ENCODE measurements at places on chromosomes 1 and 21. TPM values are rescaled to one million over a fixed set of nuclear protein-coding genes. Genes with fewer than 3 reads are reported as not detected.

DNA sequence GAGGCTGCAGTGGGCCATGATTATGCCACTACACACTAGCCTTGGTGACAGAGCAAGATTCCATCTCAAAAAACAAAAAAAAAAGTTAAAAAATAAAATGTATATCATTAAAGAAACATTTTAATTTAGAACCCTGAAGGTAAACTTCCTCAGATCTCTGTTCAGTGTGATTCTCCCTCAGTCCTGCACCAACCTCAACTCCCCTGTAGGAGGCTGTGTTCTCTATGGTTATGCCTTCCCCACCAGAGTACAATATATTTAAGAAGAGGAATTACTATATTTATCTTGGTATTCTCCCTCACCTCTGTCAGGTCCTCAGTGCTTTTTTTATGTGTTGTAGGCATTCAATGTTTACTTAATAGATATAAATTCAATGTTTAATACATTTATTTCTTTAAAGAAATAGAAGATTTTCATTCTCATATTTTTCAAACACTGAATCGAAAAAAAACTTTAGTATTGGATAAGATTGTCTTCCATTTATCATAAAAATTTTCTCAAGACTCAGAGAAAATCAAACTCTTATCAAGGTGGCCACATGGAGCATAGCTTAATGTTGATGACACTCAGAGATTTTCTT lies 4.8 kb upstream of the LRRC8B start:
- DNase-seq, result no peak

DNA sequence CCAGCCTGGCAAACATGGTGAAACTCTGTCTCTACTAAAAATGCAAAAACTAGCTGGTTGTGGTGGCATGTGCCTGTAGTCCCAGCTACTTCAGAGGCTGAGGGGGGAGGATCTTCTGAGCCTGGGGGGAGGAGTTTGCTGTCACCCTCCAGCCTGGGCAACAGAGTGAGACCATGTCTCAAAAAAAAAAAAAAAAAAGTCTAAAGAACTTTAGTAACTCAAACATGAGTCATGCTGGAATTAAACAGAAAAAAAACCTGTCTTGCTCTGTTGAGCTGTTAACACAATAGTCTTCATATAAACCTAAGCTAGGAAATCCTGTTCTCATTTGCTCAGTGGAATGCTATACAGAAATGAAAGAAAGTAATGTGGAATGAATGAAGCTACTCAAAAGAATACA lies 16.7 kb upstream of the DISP1 start:
- no peak for DNase-seq

DNA sequence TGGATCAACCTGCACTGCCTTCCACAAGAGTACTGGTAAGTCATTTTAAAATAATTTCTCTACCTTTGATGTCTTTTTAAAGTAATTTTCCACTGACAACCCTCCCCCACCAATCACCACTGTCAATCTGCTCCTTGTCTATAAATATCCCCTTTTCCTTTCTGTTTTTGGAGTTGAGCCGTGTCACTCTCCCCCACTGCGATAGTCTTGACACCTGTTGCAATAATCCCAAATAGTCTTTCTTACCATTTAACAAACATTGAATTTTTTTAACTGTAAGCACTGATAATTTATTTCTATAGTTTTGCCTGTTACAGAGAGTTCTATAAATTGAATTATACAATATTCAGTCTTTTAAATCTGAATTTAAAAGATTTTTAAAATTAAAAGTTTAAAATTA lies 420.9 kb downstream of the COL11A1 start:
- DNase-seq, result no peak

DNA sequence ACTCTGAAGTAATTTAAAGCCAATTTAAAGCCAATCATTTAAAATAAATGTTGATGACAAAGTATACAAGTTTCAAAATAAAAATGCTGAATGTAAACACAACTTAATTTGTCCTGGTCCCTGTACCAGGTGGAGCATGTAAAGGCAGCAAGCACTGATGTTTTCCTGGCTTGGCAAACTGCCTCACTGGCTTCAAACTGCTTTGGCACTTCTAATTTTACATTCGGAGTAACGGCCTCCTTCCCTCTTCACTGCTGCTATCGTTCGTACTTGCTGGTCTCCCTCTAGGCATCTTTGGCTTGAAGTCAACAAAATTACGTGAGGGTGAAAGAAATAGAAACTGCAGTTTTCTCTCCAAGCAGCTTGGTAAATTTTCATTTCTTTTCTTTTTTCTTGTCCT lies 287.9 kb downstream of the LTN1 start:
- DNase-seq, result no peak

The AMY1B gene
- not detected for total RNA-seq

DNA sequence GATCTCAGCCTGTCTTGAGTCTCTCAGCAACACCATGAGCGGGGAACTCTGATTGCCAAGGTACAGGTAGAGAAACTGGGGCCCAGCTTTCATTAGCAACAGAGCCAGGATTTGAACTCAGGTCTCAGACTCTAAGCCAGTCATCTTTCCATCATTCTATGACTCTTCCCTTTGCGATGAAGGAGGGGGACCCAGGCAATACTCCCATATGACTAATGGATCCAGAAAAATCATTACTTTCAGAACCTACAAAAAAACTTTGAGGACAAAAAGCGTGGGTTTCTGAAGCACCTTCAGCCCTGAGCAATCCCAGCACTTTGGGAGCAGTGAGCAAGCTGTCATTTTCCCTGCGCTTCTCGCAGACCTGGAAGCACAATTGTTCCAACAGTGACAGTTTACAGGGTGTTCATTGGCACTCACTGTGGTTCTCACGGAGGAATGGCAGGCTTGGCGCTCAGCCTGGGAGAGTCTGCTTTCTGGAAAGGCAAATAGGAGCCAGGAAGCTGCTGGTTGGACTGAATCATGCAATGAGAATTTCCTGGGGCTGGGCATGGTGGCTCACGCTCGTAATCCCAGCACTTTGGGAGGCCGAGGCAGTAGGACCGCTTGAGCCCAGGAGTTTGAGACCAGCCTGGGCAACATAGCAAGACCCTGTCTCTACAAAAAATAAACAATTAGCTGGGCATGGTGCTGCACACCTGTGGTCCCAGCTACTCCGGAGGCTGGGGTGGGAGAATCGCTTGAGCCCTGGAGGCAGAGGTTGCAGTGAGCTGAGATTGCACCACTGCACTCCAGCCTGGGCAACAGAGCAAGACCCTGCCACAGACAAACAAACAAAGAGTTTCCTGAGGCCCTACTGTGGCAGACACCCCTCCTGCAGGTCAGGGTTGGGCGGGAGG lies 40.1 kb downstream of the SLC2A7 start:
- peak; percentile 72 for DNase-seq

GRCh38 chr21:34649400-34649799 lies 19.4 kb upstream of the CLIC6 start:
- no peak for DNase-seq

DNA sequence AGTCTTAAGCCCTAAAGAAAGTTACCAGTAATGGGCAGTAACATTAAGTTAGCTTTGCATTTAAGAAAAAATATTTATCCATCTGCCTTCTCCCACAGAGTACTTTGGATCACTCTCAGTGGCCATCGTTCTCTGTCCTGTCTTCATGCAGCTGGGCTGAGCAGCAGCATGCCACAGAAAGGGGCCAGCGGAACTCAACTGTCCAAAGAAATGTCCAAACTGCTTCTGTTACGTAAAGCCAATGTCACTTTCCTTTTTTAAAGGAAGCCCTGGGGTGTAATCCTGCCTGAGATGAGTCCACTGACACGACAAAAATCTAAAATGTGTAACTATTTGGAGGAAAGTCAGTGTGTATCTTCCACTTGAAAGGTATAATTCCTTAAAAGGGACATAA lies 291.6 kb downstream of the SMYD3 start:
- no peak for DNase-seq

- no peak for DNase-seq
These were observed 393 bp downstream of the LYSMD1 start for GRCh38 chr1:151165281-151165737.

The TRIM46 gene
- total RNA-seq, result 9.7 TPM

GRCh38 chr1:23362218-23362713 lies 7.4 kb downstream of the ZNF436 start:
- DNase-seq, result no peak

The AQP10 gene
- total RNA-seq, result not detected

The STYXL2 gene
- 10.5 TPM for total RNA-seq

GRCh38 chr1:174352883-174353608 lies 94.7 kb upstream of the GPR52 start:
- DNase-seq, result no peak

DNA sequence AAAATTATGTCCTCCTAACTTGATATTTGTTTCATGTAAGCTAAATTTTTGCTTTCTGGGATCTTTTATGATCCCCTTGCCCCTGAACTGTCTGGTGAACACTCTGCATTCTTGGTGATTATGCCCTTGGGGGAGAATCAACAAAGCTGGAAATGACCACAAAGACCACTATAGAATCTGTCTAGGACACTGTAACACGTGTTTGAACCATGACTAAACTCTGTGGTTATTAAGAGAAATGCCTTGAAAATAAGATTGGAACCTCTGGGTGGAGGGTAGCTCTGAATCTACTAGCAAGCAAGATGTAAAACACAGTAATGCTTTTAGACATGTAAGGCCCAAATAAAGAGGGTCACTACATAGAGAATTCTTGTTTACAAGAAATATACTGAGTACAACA lies 237.5 kb downstream of the HMCN1 start:
- DNase-seq, result no peak

Measured in chondrocyte (in vitro differentiated cells).